ENCODE measurements at places on chromosomes 1 and 21. TPM values are rescaled to one million over a fixed set of nuclear protein-coding genes. Genes with fewer than 3 reads are reported as not detected.

C1orf94 gene
- not detected for total RNA-seq

CDC20 gene
- 161 TPM for total RNA-seq

NECTIN4 gene
- total RNA-seq, result 0.56 TPM

COL24A1 gene
- total RNA-seq, result 0.56 TPM

FCRL3 gene
- not detected for total RNA-seq

ADGRL4 gene
- 35.0 TPM for total RNA-seq

CRP gene
- total RNA-seq, result not detected

SLC9C2 gene
- not detected for total RNA-seq
